ENCODE measurements at places on chromosomes 4 and X.

GRCh38 chr4:76276813-76277212 is 25.3 kb downstream of the FAM47E start:
- no peak for DNase-seq

DNA sequence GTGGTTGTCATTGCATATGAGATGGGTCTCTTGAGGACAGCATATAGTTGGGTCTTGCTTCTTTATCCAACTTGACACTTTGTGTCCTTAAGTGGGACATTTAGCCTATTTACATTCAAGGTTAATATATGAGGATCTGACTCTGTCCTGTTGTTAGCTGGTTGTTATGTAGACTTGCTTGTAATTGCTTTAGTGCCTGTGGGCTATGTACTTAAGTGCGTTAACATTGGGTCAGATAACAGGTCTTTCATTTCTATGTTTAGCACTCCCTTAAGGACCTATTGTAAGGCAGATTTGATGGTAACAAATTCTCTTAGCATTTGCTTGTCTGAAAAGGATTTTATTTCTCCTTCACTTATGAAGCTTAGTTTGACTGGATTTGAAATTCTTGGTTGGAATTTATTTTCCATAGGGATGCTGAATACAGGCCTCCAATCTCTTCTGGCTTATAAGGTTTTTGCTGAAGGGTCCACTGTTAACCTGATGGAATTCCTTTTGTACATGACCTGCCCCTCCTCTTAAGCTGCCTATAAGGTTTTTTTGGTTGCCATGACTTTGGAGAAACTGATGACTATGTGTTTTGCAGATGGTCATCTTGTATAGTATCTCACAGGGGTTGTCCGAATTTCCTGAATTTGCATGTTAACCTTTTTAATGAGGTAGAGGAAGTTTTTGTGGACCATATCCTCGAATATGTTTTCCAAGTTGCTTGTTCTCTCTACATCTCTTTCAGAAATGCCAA is 162.0 kb downstream of the NKX6-1 start:
- no peak for DNase-seq

DNA sequence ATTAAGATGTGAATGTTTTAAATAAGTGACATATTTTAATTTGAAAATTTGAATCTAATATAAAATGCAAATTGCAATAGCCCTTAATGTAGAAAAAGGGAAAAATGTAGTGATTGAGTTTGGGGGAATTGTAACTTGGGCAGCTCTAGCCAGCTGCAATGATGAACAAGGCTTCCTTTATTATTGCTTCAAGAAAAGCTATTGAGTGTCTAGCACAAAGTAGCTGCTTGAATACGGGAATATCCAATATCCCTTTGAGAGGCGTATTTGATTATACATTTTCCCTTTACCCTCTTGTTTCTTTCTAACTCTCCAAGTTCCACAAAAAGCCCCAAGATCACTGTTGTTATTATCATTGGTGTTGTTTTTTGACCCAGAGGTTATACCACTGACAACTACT is 21.8 kb downstream of the IL1RAPL1 start:
- DNase-seq = no peak

DNA sequence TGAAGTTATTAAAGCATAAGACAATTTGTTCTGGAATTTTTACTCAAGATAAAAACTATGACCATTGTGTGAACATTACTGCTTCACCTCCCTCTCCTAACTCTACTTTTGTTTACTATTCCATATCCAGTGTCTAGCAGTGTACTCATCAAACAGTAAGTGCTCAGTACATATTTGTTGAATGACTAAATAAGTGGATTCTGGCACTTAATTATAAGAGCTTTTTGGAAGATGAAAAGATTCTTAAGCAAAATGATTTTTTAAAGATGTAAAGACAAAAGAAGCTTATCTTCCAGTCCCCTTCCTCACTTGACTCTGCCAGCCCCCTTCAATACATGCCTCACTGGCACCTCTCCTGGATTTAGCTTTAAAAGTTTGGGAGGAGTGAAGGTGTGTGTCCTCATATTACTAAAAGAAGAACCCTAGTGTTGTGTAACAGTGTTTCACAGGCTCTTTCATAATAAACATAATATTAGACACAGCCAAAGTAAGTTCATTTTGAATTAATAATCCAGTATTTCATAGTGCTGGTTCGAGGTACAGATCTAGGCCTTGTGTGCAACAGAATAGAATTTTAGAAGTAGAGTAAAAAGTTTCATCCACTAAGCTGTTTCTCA is 53.0 kb downstream of the GAB1 start:
- no peak for DNase-seq

DNA sequence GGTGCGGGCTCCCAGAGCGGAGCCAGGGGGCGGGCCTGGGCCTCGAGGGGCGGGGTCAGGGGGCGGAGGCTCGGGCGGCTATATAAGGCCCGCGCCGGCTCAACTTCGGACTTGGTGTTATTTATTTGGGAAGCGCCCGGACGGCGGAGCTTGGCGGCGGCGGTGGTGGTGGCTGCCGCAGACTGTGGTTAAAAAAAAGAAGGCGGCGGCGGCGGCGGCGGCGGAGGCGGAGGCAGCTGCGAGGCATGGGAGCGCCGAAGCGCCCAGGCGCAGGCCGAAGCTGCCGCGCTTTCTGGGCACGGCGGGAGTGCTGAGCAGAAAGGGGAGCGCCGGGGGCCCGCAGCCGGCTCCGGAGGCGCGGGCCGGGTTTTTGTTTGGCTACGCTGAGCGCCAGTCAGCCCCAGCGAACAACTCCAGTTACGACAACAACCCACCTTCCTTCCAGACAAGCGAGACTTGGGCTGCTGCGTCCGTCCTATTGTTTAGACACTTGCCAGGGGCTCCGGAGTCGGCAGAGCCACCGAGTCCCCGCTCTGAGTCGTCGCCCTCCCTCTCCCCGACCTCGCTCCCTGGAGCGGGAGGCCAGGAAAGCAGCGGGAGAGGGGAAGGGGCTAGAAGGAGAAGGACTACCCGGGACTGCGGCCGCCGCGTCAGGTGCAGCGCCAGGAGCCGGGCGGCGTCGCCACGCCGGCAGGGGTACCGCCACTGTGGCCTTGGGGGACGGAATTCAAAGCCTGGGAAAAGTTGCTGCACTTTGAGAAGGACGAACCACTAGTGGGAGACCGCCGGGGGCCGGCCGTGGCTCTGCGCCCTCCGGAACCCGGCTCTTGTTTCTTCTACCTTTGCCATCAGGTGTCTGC is at the start of gene SLIT2:
TSS of gene SLIT2 (plus strand) at position 110 of the 860 bp plus-strand sequence. CDS start 1,911 bp downstream, outside the sequence.
- peak; percentile 8 for DNase-seq

DNA sequence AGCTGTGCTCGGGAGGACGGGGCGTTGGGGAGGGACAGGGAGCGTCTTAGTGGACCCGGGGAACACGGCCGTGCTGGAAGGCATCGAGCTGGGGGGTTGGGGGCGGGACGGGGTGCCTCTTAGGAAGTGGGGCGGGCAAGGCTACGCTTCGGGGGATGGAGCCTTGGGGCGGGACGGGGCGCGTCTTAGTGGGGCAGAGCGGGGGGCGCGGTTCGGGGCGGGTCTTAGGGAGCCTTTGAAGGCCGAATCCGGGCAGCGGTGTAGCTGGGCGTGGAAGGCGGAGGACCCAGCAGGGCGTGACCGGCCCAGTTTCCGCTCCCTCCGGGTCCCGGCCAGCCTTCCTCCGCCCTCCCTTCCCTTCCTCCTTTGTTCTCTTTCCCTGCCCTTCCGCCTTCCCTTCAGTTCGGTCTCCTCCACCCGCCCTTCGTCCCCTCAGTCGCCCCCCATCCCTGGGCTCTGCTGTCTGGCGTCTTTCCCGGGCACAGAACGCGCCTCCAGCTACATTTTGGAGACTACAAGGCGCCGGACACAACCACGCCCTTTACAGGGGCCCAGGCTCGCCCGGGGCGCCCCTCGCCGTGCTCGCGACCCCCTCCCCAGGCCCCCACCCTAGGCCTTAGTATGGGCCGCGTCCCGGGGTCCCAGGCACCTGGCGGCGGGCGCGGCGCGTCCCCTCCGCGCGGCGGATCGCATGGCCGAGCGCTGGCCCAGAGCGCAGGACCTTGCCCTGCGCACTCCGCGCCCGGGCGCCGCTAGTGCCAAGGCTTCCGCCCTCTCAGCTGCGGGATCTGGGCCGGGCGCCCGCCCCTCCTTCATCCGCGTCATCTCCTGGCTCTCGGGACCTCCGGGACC is at the start of gene ARSD:
TSS of gene ARSD (minus strand) at position 757 of the 852 bp plus-strand sequence. CDS start at position 693, 64 bp downstream.
- DNase-seq = no peak

- DNase-seq = no peak
Measured at GRCh38 chr4:53619431-53619830, 28.1 kb upstream of the LNX1 start.

- DNase-seq = no peak
Measured at GRCh38 chr4:5162909-5163508, 111.7 kb downstream of the STK32B start.

DNA sequence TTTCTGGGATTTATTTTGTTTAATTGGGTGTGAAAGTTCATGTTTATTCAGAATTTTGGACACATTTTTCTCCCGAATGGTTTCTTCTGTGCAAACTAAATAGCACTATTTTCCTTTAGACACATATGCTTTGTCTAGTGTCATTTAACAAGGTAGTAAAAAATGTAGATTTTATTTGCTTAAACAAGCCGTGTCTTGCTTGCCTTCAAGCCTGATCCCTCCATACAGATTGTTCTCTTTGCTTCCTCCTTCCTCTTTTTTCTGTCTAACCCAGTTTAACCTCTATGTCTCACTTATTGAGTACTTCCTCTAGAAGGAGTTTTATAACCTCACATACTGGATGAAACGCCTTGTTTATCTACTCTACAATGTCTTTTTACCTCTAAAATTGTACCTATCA is 211.8 kb downstream of the NPFFR2 start:
- DNase-seq = no peak

DNA sequence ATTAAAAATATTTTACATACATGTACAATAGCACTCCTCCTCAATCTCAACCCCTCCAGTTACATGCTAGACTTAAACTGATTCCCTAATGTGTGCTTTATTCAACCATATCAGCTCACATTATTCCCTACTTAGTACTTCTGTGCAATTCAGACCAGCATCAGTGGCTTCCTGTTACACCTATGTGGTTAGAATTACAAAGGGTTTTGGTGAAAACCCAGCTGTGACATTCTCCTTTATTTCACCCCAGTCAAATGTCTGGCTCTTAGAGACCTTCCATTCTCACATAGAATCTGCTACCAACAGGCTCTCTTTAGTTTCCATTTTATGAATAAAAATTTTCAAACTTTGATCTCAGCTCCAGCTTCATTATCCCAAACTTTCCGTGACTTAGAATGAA is 85.2 kb upstream of the SLC7A11 start:
- no peak for DNase-seq

- DNase-seq = no peak
Measured at GRCh38 chr4:57374866-57375595, 264.8 kb upstream of the IGFBP7 start.

- peak; percentile 32 for DNase-seq
Measured at GRCh38 chrX:68894513-68895340, 65.9 kb downstream of the EFNB1 start.

DNA sequence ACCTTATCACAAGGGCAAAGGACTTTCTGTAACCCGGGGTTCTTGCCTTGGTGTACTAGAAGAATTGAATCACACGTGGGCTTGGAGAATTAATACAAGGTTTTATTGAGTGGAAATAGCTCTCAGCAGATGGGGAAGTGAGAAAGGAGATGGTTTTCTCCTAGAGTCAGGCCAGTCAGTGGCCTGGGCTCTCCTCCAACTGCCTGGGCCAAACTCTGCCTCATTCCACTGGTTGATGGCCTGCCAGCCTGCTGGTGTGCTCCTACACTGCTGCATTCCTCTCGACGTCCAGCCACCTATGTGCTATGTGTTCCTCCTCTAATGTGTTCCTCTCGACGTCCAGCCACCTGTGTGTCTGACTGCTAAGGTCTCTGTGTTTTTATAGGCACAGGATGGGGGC is 35.3 kb upstream of the SPIN2A start:
- DNase-seq = no peak

DNA sequence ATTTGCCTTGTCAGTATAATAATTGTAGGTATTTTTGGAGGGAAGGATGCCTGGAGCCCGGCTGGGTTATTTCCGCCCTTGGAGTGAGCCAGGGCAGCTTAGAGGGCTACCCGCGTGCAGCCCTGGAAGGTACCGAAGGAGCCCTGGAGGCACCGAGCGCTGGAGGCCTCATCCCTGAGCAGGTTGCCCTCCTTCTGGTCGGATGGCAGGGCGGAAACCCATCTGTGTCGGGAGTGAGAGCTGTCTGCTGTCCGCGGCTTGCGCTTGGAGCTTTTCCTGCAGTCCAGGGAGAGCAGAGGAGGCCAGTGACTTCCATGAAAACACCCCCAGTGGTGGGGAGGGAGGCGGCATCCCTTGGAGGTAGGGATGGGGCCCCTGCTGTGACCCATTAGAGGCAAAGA is 122.1 kb downstream of the TBL1X start:
- no peak for DNase-seq

- DNase-seq = no peak
Measured at GRCh38 chr4:4791299-4792111, 68.0 kb upstream of the MSX1 start.

- DNase-seq = no peak
Measured at GRCh38 chrX:8688776-8689175, 43.2 kb downstream of the ANOS1 start.

- no peak for DNase-seq
Measured at GRCh38 chr4:37561196-37561802, 124.9 kb downstream of the RELL1 start.

DNA sequence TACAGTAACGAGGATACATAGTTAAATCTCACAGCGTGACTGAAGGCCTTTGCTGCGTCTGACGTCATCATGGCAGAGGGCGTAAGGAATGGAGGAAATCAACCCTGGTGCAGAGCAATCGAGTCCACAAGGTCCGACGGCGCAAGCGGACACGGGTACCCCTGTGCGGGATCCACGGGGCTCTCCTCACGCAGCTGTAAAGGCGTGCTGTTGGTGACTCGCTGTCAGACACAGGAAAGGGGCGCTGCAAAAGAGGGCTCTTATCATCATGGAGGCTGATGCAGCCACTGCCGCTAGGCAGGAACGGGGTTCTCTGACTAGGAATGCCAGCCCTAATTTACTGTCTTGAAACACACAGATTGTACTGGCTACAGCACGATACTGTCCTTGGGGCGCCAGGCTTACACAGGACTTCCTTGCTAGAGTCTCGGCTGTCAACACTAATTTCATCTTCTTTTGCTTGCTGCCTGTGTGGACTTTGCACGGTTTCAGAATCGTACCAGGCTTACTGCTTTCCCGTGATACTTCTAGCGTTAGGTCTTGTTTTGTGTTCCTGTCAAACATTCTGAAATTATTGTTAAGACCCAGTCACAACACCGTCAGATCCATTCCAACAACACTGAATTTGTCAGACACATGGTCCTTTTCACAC is 13.6 kb downstream of the RNF212 start:
- no peak for DNase-seq

- DNase-seq = no peak
Measured at GRCh38 chrX:103573202-103573601, 12.1 kb upstream of the TCEAL4 start.

Measured in HL-60 (cell line).